ENCODE measurements at places on chromosomes 7 and 10.

DNA sequence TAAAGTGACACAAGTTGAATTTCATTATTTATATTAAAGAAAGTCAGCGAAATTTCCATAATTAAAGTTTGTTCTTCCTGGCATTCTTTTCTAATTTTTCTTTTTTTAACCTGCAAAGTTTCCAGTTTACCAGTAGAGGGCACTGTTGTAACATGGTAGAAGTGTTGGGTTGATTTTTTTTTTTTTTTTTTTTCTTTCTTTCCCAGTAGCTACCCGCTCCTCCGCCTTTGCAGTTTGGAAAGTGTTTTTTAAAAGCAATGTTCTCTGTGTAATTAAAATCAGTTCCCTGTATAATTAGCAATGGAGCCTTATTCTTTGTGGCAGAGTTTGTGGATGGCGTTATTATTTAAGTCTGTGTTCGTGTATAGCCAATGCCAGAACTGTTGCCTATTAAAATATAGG is 53.7 kb downstream of the TAF3 start:
- DNase-seq, result no peak

DNA sequence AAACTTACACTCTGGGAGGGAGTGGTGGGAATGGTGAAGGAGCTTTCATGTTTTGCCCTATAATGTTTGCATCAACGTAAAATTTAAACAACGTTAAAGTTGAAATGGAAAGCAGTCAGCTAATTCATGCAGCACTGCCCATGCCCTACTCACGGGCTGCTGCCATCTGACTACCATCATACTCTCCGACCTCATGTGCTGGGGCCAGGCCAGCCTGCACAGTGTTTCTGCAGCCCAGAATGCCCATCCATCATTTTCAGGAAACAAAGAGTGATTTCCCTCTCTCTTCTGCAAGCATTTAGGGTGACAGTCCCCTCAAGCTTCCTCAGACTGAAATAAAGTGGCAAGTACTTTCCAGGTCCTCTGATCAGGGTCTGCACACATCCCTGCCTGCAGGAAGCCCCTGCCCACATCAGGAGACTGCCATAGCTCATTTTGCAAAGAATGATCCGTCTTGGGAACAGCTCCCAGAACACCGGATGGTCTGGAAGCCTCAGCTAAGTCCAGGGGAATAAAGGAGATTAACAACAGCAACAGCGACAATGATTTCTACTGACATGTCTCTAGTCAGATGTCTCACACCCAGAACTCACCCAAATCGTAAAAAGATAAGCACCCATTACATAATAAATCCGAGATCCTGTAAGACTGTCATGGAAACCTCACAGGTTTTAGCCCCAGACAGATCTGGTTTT is 40.3 kb downstream of the ARHGAP22 start:
- no peak for DNase-seq

DNA sequence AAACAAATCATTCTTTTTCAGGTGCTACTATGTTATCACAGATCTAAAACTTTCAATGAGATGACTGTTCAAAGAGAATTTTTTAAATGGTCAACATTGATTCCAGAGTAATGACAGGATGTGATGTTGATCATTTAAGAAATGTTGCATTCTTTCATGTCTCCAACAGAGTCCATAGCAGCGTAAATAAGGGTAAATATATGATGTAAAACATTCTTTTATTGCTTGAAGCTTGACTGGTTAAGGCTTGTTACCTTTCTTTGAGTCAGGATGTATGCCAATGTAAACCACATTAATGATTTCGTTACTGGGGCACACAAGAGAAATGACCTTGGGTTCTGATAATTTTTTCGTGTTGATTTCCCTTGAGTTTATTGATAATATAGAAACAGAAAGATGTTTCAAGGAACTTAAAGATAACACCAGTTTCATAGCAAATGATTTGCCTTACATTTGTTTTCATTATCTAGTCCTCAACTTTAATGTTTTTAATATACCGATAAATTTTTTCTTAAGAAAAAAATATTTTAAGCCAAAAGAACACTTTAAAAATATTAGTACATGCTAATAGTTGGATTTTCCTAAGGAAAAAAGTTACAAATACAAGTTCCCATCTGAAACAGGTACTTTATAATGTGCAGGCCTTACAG is 3.5 kb downstream of the STK17A start:
- no peak for DNase-seq

GRCh38 chr7:11327633-11328032 is 354.0 kb downstream of the PHF14 start:
- DNase-seq, result no peak

DNA sequence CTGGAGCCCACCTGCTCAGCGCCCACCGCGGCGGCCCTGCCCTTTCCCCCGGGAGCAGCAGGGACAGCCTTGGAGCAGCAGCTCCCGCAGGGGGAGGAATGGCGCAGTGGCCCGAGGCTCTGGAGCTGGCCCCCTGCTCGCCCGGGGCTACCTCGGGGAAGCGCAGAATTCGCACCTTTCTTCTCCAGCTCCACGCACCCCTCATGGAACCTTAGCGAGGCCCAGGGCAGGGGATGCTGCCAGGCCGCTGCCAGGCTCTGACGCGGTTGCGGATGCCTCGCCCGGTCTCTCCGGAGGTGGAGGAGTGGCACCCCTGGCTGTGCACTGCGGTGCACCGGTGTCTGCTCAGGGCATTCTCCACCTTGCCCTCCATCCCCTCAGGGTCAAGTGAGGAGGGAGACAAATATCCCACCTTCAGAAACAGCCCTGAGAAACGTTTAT is 84.9 kb upstream of the MKI67 start:
- no peak for DNase-seq

DNA sequence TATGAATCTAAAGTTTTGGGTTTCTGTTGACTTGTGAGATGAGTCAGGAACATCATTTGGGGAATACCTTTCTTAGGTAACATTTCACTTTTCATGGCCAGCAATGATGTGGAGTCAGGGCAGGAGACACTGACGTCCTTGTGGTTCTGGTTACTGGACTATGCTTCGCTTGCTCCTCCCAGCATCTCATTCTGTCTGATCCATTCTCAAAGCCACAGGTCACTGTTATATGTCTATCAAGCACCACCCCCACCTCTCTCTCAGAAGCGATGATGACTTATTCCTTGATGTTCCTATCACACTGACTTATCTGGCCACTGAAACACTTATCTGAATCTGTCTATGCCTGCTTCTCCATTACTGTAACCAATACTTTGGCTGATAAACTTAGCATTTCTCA is 51.6 kb downstream of the TES start:
- no peak for DNase-seq

DNA sequence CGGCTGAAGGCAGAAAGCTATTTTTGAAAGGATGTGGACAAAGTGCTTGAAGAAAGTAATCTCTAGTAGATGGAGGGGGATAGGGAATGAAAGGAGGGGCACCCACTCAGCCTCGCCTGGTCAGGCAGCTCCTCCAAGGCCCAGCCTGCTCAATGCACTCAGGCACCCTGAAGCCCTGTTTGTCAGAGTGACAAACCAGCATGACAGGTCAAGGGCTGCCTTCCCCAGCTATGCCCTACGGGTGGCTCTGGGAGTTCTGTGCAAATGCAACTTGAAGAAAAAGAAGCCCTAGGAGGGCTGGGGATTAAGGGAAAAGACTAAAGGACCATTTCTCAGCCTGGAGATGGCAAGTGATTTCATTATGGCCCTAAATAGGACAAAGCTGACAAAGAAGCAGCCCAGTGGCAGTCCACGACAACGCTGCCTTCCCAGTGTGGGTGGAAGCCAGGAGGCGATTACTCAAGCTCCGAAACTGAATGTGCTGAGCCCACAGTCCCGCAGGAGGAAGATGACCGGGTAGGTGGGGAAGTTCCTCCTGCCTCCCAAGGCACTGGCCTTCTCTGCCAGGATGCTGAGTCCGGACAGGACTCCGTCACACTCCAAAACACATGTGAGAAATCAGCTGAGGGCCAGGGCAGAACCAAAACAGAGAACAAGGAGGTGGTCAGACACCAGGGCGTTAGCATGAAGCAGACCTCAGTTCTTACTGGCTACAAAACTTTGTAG is 16.3 kb downstream of the LIPA start:
- no peak for DNase-seq

DNA sequence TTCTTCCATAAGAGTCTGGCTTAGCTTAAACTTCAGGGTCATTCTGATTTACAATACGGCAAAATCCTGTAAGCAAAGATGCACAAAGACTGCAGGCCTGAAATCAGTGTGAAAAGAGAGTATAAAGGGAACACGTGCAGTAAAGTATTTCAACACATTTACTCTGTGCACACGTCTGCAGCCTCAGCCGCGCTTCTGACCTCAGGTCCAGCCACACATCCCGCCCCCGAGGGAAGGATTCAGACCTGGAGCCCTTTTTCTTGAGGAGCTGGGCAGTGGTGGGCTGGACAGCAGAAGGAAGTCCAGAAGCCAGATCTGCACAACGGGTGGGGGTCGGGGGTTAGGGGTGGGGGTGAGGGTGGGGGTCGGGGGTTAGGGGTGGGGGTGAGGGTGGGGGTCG is 58.9 kb upstream of the FAM20C start:
- DNase-seq, result no peak

DNA sequence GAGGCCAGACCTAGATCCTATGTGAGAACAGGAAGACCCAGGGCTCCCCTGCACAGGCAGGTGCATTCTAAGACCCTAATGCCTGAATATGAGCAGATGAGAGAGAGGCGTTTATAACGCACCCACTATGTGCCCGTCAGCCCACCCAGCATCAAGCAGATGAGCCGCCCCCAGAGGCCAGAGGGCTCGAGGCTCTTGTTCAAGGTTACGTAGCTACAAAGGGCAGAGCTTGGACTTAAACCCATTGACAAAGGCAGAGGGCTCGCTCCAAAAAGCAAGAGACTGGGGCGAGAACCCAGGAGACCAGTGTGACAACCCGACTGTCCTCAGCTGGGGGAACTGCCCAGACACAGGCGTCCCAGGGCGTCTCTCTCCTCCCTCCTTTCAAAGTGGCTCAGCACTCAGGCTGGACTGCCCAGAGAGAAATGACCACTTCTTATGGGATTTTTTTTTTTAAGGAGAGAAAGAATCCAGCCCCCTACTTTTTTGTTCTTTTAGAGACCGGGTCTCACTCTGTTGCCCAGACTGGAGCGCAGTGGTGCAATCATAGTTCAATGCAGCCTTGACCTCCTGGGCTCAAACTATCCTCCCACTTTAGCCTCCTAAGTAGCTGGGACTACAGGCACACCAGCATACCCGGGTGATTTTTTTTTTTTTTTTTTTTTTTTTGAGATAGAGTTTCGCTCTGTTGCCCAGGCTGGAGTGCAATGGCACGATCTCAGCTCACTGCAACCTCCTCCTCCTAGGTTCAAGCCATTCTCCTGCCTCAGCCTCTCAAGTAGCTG is 40.1 kb downstream of the TNRC18 start:
- no peak for DNase-seq

DNA sequence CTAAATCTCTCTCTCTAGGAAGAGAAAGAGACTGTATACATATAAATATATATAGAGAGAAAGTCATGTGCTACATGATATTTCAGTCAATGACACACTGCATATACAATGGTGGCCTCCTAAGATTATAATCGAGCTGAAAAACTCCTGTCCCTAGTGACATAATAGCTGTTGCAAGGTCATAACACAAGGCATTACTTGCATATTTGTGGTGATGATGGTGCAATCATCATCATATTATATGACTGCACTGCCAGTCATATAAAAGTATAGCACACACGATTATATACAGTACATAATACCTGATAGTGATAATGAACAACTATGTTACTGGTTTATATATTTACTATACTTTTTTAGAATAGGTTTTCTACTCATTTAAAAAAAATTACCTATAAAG is 316.7 kb downstream of the FGFR2 start:
- DNase-seq, result no peak

- DNase-seq, result no peak
Measured at GRCh38 chr10:98642281-98642680, 195.5 kb upstream of the HPS1 start.

GRCh38 chr7:116552602-116553001 is 27.8 kb downstream of the CAV1 start:
- no peak for DNase-seq

DNA sequence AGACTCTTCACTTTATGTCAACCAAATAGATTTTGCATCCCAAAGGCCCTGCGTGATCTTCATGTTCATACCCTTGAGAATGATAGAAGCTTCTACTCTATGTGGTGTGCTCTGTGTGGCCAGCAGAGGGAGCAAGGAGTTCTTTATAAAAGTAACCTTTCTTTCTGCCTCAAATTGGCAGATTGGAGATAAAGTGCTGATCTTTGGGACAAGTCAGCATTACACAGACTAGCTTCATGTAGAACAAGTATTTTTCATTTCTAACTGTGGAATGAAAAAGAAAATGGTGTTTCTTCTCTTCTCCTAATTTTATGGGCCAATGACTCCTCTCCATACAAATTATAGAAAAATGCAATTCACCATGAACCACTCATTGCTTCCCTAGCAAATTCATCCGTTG is 1214.1 kb downstream of the SORCS1 start:
- peak; percentile 8 for DNase-seq

DNA sequence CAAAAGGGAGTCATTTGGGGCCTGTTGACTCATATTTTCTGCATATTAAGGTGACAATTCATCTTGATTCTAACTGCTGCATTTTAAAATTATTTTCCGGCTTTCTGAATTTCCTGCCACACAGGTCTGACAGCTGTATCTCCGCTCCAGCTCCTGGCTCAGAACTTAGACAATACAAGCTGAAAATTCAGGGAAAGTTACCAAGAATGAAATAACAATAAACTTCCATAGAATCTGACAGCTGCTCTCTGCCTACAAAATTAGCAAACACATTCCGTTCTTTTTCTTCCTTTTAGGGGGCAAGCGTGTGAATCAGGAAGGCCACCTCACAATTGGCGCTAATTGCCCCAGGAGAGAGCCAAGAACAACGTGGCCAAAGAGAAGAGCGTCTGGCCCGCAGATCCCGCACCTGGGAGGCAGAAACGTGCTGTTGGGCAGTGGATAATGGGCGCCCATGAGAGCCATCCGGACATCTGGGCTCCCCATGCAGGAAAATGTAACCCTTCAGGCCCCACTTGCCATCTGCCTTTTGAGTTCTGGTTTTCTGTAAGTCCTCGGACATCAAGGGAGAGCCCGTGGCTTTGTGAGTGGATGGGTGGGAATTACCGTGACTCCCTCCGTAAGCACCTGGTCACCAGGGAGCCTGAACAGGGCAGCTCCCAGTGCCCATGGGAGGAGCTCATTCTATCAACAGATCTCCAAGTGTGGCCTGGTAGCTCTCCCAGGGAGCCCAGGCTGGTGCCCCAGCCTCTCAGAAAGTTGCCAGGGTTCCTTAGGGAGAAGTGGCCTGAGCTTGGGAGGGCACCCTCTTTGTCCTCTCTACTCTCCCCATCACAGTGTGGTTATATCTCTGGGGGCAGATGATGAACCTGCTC is 5.0 kb downstream of the CLRN3 start:
- DNase-seq, result no peak

- no peak for DNase-seq
Measured at GRCh38 chr7:130825819-130826218, 91.8 kb upstream of the KLF14 start.

All from GM12892 (cell line).